Activated CD4-positive, alpha-beta T cell treated with anti-CD3 and anti-CD28 coated beads for 1 hour (primary cell): ENCODE measurements at places on chromosomes 2 and 18.

DNA sequence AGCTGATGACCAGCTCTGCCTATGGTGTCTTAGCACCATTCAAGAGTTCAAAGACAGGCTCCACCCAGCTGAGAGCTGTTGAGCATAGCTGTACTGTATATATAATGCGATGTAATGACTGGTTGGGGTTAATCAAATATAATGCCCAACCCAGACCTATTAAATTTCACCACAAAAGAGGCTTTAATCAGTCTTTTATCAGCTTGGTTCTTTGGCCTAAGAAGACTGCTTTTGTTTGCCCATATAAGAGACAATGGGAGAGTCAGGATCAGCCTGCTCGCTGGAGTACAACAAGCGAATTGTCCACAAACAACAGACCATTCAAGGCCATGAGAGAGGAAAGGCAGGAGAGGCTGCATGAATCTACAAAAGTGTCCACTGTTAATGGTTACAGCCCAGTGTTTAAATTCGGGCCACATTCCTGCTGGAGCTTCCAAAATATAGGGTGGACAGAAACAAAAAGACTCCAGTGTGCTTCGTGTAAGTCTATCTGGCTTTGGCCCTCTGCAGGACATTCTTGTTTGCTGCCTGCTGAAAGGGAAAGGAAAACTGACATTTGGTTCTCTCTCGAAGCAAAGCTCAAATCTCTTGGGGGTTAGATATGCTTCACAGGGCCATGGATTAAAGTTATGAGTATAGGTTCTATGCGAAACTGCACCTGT is 299.0 kb upstream of the FBXO11 start:
- no peak for DNase-seq

GRCh38 chr2:191270306-191271161 is 25.3 kb downstream of the MYO1B start:
- DNase-seq: no peak

GRCh38 chr2:130336877-130337734 is 5.6 kb upstream of the IMP4 start:
- peak; percentile 33 for DNase-seq

DNA sequence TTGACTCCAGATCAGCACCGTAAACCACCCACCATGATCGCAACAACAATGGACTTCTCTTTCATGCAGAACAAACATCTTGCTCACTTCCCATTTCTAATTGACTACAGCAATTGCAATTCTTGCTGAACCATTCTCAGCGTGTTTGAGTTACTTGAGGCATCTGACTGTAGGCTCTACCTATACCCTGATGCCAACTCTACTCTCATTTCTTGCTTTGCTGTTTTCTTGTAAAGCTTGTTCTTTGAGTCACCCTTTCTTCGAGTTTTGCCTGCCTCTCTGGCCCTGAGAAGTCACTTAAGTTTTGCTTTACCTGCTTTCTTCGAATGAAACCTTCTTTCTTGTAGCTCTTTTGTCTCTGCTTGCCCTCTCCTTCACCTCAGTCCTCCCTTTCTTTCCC is 160.5 kb upstream of the RND3 start:
- no peak for DNase-seq

DNA sequence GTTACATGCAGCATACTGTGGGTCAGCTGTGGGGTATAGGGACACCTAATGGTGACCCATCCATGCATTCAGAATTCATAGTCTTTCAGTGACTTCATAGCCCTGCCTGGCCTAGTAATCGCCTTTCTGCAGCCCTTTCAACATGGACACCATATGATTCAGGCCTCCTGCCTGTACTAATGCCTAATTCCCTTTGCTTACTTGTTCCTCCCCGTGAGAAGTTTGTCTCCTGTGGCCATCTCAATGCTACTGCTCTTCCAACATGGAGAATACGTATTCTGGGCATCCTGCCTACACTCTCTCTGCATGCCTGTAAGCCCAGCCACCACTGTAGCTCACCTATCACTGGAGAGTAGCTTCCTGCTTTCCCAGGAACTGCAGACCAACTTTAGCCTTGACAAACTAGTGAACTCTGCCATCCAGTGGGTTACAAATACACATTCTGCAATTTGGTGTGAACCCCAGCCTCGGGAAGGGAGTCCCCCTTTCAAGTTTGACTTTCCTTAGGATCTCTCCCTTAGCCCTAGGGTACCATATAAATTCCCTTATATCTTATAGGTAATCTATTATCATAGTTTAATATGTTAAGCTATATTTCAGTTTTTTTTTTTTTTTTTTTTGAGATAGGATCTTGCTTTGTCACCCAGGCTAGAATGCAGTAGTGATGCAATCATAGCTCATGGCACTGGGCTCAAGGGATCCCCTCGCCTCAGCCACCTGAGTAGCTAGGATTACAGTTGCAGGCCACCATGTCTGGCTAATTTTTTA is 22.3 kb downstream of the M1AP start:
- DNase-seq: no peak

DNA sequence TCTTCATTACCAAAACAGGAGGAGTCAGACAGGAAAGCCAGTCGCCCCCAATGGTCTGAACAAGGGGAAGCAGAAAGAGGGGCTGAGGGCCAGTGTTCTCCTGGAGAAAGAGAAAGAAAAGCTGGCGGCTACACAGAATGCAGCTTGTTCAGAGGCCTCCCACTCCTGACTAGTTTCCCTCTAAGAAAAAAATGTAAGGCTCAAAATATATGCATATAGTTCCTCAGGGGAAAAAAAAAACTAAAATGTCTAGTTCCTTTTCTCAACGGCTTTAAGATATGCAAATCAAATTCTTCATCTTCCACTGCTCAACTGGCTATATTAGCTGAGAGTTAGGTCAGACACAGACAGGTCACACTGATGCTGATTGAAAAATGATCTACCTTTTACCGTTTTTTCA is 18.6 kb downstream of the MBOAT2 start:
- no peak for DNase-seq

GRCh38 chr2:234761910-234762309 is 189.9 kb upstream of the SH3BP4 start:
- no peak for DNase-seq

DNA sequence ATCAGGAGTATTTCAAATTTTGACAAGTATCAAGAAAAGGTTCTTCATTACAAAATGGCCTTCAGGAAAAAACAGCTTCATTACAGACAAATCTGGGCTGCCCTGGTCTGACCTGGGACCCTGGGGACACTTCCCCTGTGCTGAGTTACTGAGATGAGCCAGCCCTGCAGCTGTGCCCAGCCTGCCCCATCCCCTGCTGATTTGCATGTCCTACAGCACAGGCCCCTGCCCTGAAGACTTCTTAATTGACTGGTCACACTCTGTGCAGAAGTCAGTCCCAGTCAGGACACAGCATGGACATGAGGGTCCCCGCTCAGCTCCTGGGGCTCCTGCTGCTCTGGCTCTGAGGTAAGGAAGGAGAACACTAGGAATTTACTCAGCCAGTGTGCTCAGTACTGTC is 235.1 kb downstream of the ANKRD36B start:
- no peak for DNase-seq

GRCh38 chr18:50816419-50817166 is 3.2 kb downstream of the MRO start:
- DNase-seq: no peak

- no peak for DNase-seq
Measured at GRCh38 chr2:40173276-40173675, 278.6 kb downstream of the SLC8A1 start.

DNA sequence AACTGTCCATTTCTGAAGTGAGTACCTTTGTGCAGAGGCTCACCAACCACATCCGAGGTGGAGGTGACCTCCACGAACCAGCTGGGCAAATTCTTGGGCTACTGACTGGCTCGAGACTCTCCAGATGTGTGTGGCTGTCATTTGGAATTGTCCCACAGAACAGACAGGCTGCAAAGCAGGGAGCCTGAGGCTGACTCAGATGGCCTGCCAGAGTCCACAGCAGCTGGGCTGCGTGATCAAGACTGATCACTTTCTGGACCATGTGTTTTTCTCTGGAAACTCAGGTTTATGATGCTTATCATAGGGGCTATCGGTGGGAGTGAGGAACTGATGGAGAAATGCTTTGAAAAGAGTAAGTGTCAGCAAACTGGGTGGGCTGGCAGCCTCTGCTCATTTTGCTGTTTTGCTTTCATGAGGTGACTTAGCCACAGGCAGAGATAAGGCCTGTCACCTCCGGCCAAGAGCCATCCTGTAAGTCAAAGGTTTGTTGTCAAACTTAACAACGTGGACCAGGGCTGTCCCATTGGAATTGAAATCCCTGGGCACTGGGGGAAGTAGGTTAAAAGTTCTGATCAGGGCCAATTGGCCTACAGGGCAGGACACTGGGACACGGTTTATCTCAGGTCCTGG is 120.4 kb downstream of the LIPG start:
- DNase-seq: no peak

- DNase-seq: no peak
Measured at GRCh38 chr18:31185186-31185950, 22.7 kb upstream of the DSC1 start.

- DNase-seq: no peak
Measured at GRCh38 chr18:45806226-45806625, 19.2 kb upstream of the SIGLEC15 start.

DNA sequence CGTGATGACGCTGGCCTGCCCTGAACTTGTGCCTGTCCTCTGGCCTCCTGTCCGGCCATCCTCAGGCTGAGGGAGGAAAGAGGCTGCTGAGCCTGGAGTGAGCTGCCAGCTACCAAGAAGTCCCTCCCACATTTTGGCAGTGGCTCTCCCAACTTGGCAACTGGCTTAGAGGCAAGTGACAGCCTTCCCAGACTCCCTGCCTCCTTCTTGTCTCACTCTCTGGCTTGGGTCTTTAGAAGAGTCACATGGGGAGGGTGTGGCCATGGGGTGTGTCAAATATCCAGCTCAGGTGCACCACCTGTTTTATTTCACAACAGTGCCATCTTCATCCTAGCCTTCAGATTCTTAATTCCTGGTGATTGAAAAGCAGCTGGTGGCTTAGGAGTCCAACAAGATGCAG is 222.9 kb downstream of the PRKCE start:
- DNase-seq: no peak

DNA sequence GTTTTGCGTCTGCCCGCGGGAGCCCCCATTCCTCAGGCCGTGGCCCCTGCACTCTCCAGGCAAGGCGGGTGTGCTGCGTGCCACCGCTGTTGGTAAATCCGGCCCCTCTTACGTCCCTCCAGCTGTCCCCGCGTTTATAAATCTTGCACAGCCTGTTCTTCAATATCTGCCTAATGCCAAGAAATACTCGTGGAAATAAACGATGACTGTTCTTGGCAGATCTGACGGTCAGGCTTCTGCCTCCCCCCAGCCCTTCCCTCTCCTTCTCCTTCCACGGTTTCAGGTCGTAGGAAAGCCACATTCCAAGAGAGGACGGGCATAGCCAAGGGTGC is 20.5 kb downstream of the ODC1 start:
- no peak for DNase-seq

GRCh38 chr2:29463181-29463900 is 348.1 kb downstream of the CLIP4 start:
- DNase-seq: no peak

- DNase-seq: no peak
Measured at GRCh38 chr18:5469340-5469739, 74.5 kb downstream of the EPB41L3 start.

DNA sequence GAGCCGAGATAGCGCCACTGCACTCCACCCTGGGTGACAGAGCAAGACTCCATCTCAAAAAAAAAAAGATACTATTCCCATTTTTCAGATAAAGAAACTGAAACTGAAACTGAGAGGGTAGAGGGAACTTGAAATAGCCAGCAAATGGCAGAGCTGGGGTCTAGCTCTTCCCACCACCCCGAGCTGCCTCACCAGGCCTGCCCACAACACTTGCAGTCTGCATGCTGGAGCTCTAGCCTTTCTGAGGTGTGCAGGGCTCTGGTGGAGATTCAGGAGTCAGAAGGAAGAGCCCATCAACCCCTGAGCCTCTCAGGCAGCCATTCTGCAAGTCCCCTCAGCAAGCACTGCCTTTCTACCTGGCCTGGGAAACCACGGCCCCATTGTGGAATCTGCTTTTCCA is 14.3 kb downstream of the EDAR start:
- DNase-seq: no peak

DNA sequence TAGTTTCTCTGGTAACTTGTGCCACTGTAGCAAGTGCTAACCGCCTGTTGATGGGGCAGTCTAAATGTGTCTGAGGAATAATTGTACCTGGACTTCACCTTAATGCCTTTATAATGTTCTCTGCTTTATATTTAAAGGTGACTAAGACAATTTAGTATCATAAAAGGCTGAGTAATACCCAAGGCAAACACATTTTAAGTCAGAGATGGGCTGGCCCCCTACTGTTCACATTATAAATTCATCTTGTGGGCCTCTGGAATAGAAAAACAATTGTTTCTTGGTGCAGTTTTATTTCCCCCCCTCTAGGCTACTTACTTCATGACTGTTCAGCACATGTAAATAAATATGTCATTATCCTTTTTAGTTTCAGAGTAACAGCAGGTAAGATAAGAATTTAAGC is 559.3 kb upstream of the PIK3C3 start:
- DNase-seq: no peak

GRCh38 chr2:112814278-112814677 is 22.3 kb downstream of the IL1B start:
- DNase-seq: no peak

DNA sequence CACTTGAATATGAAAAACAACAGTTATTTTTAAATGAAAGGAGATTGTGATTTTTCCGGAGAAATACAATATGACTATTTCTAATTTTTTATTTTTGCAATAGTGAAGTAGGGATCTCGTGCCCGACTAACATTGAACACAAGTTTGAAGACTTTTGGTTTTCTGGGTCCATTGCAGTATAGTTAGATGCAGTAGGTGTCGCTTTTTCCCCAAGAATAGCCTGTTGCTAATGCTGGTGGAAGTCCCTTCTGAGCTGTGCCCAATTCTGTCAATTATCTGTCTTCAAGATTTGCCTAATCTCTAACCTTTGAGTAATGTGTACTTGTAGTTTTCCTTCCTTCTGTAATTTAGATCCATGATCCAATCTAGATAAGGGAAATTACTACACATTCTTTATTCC is 36.5 kb downstream of the SEMA4F start:
- no peak for DNase-seq

DNA sequence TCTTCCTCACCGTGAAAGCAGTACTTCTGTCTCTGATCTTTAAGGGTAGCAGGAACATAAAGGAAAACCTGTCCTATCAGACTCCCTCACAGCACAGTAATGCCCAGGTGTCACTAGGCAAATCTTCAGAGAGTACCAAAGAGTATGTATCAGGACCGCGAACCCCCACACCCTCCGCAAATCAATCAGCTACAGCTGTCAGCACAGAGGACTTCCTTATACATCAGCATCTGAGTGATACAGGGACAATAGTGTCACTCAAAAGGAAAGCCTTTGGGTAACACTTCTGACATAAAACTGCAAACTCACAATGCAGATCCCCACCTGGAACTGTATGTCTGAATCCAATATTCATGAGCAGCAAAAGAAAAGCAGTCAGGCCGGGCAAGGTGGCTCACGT is 2.6 kb downstream of the AFG3L2 start:
- DNase-seq: no peak

DNA sequence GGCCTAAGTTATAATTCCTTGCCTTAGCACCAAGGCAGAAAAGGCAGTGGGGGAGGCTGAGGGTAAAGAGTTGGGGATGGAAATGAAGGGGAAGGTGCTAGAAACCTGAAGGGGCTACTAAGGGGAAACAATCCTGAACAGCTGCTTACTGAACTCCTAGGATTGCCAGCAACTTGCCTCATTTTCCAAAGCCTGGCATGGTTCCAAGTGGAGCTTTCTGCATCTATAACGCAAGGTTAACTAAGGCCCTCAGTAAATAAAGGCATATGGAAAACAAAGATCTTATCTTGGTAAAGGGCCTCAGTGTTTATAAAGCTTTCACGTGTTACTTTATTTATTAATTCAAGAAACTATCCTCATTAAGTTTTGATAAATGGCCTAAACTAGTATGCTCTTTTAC is 10.9 kb downstream of the MEP1B start:
- no peak for DNase-seq

GRCh38 chr2:44651974-44652373 is 289.5 kb upstream of the SIX3 start:
- no peak for DNase-seq
